Stimulated activated CD8-positive, alpha-beta memory T cell treated with anti-CD3 and anti-CD28 coated beads, Interleukin-2, amount 100 ng/mL, for 1 hour (primary cell): ENCODE measurements at places on chromosomes 3 and 15.

GRCh38 chr3:131561511-131561910 lies 58.7 kb upstream of the MRPL3 start:
- no peak for DNase-seq

DNA sequence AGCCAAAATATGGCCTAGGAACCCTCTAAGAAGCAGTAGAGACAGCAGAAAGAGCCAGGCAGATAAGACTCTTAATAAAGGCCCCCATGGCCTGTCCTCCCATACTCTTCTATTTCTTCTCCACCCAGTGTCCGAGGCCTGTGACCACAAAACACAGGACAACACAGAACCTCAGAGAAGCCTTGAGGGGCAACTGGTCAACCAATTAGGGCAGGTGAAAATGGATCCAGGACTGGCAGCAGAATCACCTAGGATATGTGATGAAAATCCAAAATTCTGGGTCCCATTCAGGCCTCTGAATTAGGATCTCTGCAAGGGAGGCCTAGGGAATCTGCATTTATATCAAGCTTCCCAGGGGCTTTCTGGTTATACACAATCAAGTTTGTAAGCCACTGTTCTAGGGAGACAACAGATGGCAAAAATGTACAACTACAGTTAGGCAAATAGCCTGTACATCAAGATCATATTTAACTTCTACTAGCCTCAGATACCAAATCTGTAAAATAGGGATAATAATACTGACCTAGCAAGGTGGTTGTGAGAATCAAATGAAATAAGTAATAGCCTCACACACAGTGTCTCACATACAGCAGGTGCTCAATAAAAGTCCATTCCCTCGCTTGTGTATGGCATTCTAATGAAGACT lies 10.4 kb downstream of the RAB27A start:
- no peak for DNase-seq

GRCh38 chr3:50674349-50675178 lies at the start of gene DOCK3:
Gene DOCK3, plus strand, starts transcription at chr3:50674927. Its CDS starts 337 bp downstream, at chr3:50675264.
- peak; percentile 24 for DNase-seq

DNA sequence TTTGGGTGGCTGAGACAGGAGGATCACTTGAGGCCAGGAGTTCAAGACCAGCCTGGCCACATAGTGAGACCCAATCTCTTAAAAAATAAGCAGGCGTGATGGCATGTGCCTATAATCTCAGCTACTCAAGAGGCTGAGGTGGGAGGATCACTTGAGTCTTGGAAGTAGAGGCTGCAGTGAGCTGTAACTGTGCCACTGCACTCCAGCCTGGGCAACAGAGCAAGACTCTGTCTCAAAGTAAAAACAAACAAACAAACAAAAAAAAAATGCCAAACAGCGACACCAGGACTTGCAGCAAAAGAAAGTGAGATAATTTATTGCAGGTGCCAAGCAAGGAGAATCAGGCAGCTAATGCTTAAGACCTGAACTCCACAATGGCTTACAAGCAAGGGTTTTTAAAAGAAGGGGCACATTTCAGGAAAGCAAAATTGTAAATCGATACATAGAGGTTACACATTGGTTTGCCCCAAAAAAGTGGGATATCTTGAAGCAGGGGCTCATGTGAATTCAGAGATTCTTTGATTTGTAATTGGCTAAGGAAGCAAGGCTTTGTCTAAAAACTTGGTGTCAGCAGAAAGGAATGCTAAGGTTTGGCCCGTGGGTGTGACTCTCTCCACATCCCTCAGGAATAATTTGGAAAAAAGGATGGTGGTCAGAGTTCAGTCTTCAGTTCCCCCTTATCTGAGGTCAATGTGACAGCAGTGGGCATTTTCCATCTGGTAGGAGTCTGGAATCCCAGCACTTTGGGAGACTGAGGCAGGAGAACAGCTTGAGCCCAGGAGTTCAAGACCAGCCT lies 5.2 kb upstream of the MPI start:
- no peak for DNase-seq

DNA sequence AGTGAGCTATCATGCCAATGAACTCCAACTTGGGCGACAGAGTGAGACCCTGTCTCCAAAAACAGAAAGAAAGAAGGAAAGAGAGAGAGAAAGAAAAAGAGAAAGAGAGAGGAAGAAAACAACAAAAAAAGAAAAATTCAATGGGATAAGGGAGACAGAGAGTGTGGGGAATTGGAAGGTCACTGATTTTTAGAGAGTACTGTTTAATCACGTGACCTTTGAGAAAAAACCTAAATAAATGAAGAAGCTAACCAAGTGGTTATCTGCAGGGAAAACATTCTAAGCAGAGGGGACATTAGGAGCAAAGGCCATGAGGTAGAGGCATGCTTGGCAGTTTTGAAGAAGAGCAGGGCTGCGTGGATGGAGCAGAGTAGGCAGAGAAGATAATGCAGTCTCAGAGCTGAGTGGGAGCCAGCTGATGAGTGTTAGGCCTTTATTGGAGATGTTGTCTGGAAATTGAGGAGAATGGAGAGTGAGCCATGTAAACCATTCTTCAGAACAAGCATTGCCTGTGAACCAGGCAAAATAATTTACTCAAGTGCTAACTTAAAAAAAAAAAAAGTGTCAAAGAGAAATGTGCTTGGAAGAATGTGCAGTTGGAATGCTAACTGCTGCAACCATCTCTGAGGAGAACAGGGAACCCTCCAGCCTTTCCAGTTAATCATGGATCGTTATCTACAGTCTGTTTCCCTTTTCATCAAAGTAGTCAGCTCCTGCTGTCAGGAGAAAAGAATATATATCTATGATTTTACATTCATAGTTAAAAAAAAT lies 377.3 kb upstream of the SEMA6D start:
- DNase-seq, result no peak

DNA sequence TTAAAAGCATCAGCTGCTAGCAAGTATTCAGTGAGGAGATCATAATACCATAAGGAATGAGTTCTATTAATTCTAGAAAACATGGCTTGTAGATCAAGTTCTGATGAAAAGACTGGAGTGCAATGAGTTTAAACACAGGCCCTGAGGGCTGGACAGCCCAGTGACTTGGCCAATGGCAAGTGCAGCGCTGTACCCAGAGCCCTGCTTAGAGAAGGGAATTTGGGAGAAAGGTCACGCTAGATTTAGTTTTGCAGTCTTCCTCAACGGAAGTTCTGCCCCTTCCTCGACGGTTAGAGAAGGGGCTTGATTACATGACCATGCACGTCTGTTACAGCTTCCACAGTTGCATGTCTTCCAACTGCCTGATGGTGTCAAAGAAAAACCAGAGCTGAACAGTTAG lies 4.0 kb downstream of the TMEM212 start:
- no peak for DNase-seq
